Cardiac muscle cell (in vitro differentiated cells and primary cell): ENCODE measurements at places on chromosomes 2 and 18. TPM values are rescaled to one million over a fixed set of nuclear protein-coding genes. Genes with fewer than 3 reads are reported as not detected.

Gene FAM237A
- total RNA-seq = not detected in 2 replicates

Gene HAAO
- total RNA-seq = 0.30 and 0.39 TPM in 2 replicates

Gene GPR75
- 0.99 and 1.2 TPM in 2 replicates for total RNA-seq

GRCh38 chr2:33632831-33633230, 33.7 kb upstream of the FAM98A start:
- no peak for DNase-seq
- H3K4me3 ChIP-seq = no peak overlapping the region
- H3K4me1 ChIP-seq = peaks cover 11% of the 10 kb centered on the region
- H3K27me3 ChIP-seq = no peaks in the 10 kb centered on the region
- no peak overlapping the region for H3K27ac ChIP-seq
- no peaks in the 10 kb centered on the region for H3K36me3 ChIP-seq

DNA sequence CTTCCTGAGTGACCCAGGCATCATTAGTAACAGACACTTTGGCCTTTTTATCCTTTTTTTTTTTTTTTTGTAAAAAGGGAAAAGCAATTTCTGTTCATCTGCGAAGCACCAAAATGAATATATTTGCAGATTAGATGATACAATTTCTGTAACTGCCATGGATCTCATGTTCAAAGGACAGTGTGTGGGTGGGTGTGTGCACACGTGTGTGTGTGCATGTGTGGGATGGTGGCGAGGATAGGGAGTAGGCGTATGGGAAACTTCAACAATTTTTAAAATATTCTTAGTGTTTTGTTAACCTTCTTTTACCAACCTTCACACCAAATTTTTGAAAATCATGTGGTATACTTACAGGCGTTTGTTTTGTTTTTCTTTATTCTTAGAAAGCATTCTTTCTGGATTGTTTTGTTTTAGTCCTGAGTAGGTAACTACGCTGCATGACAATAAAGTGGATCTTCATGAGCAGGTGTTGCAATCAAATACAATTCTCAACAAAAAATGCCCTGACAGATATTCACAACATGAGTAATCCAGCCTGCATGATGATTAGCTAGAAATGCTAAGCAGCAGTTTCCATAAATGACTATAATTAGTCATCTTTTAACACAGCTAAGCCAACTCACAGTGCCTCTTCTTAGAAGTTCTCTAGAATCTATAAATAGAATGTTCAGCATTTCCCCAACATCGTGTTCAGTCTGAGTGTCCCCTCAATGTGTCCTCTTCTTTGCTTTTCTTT, 53.5 kb upstream of the RMDN2 start:
- no peak for DNase-seq
- peaks cover 48% of the 10 kb centered on the region for H3K4me1 ChIP-seq
- no peak overlapping the region for H3K4me3 ChIP-seq
- no peak overlapping the region for H3K27ac ChIP-seq
- H3K27me3 ChIP-seq = no peaks in the 10 kb centered on the region
